ENCODE measurements at places on chromosomes 11 and 22. TPM values are rescaled to one million over a fixed set of nuclear protein-coding genes. Genes with fewer than 3 reads are reported as not detected.

DNA sequence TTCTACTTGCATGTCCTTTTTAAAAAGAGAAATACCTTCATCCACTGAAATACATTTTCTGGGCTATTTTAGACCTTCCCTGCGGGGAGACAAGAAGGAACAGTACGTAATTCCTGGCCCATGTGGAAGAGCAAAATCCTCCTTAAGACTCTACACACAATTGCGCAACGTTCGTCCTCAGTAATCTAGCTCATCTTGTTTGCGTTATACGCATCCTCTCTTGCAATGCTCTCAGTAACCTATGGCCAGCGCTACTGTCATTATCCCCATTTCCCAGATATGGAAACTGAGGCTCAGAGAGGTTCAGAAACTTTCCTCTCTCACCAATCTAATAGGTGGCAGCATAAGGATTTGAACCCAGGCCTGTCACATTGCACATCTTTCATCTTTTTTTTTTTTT is 54.6 kb downstream of the RPUSD4 start:
- no peak overlapping the region for H3K4me3 ChIP-seq
- H3K4me1 ChIP-seq, result no peaks in the 10 kb centered on the region
- H3K36me3 ChIP-seq, result no peaks in the 10 kb centered on the region
- H3K27ac ChIP-seq, result no peak overlapping the region

MRGPRF gene
- not detected for total RNA-seq

OR51B5 gene
- total RNA-seq, result not detected

DNA sequence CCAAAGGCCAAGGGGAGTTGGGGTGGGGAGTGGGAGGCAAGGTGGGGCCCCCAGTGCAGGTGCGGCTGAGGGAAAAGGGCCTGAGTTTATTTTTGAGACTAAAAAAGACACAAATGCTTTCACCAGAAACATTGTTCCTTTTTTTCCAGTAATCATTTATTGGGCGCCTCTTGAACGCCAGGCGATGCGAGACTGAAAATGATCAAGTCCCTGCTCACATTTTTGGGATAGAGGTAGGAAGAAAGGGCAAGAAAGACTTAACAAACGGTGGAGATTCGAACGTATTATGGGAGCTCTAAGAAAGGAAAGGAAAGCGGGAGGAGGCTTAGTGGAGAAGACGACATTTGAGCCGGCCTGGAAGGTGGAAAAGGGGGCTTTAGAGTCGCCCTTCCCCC is 796 bp upstream of the SF3B2 start:
- peaks cover 19% of the 10 kb centered on the region for H3K36me3 ChIP-seq
- peaks cover 23% of the 10 kb centered on the region for H3K4me1 ChIP-seq
- peak overlapping the region; percentile 86 for H3K27ac ChIP-seq
- H3K27me3 ChIP-seq, result no peaks in the 10 kb centered on the region
- H3K4me3 ChIP-seq, result peak overlapping the region; percentile 79

TEX54 gene
- total RNA-seq, result 0.50 TPM

- H3K27me3 ChIP-seq, result no peaks in the 10 kb centered on the region
- H3K4me1 ChIP-seq, result no peaks in the 10 kb centered on the region
- DNase-seq, result peak; percentile 70
- H3K4me3 ChIP-seq, result no peak overlapping the region
Observed at GRCh38 chr22:22884010-22884887, 3.4 kb upstream of the IGLL5 start.
